ENCODE measurements at places on chromosomes 1 and 21. TPM values are rescaled to one million over a fixed set of nuclear protein-coding genes. Genes with fewer than 3 reads are reported as not detected.

The SYNC gene
- 1.2 TPM for polyA plus RNA-seq

The FCRLA gene
- 142 TPM for polyA plus RNA-seq

The CELF3 gene
- not detected for polyA plus RNA-seq

The GBP6 gene
- 0.26 TPM for polyA plus RNA-seq

Measured in spleen (tissue), 13 donors.